Globus pallidus (tissue), 1 donor: ENCODE measurements at places on chromosomes 12 and 14.

GRCh38 chr12:117507548-117507947, 146.1 kb upstream of the NOS1 start:
- no peak for DNase-seq

- no peak for DNase-seq
Observed at GRCh38 chr12:2959192-2959504, at the start of gene TEAD4. TEAD4 (plus strand) TSS chr12:2959397.

GRCh38 chr12:49019443-49020324, 1.1 kb upstream of the PRKAG1 start:
- no peak for DNase-seq

GRCh38 chr14:20866963-20867362, 24.2 kb upstream of the RNASE3 start:
- DNase-seq = peak; percentile 39

- DNase-seq = no peak
Observed at GRCh38 chr12:67356380-67356774, 87.2 kb downstream of the CAND1 start.

DNA sequence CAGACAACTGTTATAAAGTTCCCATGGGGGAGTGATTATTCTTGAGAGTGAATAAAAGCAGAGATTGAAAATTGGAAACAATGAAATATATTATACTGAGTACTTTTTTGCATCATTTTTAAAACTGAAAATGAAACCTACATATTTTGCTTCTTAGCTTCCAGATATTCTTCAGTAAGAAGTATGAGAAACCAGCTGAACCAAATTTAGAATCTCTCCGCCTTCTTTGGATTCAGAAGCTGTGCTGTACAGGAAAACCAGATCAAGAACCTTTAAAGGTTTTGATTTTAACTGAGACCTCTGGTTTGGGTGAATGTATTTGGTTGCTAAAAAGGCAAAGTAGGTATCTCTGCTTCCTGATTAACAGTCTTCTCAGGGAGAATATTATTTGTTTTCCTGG, 109.4 kb downstream of the AKAP6 start:
- no peak for DNase-seq

- peak; percentile 5 for DNase-seq
Observed at GRCh38 chr14:97878727-97879126, 1081.5 kb downstream of the VRK1 start.

DNA sequence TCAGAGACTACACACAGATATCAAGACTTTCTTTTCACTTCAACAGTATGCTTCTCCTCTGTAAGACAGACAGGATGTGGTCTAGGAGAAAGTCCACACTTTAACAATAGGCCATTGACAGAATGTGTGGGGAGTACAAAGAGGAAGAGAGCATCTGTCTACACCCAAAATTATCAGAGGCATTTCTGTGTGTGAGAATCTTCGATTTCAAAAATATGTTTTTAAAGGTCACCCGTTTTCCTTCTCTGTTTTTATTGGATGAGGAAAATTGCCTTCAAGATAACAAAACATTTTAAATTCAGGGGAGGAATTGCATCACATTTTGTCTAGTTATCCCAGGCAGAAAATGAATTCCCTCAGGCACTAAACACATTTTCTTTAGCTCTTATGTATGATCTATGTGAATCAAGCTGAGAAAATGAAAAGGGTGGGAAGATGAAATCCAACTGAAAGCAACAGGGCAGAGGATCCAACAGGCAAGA, 16.4 kb downstream of the NAV3 start:
- DNase-seq = peak; percentile 35

DNA sequence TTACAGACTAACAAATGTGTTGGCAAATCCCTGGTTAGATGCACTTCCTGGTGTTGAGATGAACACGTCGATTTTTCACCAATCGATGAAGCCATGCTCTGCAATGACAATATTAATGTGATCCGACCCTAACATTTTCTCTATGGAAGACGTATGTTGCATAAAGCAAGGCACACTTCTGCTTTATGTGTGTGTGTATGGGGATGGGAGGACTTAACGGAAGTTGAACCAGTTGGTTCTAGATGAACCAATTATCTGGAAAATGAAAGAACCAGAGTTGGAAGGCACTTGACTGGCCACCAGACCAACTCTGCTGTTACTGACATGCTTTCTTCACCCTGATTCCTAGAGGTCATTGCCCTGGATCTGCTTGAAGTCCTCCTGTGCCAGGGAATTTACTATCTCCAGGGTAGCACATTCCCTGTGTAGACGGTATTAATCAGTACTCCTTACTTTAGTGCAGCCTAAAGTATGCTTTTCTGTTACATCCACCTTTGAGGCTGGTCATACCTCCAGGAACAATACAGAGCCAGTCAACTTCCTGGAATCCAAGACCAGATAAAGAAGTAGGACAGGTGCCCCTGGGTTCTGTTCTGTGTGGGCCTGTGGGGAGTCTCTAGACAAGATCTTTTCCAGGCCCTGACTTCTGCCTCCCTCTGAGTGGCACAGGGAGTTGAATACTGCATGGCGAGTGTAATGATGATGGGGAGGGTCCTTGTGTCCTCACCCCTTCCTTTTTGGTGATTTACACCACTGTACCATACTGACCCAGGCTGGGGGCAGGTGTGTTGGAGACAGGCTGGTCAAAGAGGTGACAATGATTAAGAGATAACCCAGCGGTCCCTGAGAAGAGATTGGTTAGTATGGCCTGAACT, 4.1 kb downstream of the SDR39U1 start:
- no peak for DNase-seq

- DNase-seq = no peak
Observed at GRCh38 chr12:131072451-131073230, 118.9 kb downstream of the ADGRD1 start.

DNA sequence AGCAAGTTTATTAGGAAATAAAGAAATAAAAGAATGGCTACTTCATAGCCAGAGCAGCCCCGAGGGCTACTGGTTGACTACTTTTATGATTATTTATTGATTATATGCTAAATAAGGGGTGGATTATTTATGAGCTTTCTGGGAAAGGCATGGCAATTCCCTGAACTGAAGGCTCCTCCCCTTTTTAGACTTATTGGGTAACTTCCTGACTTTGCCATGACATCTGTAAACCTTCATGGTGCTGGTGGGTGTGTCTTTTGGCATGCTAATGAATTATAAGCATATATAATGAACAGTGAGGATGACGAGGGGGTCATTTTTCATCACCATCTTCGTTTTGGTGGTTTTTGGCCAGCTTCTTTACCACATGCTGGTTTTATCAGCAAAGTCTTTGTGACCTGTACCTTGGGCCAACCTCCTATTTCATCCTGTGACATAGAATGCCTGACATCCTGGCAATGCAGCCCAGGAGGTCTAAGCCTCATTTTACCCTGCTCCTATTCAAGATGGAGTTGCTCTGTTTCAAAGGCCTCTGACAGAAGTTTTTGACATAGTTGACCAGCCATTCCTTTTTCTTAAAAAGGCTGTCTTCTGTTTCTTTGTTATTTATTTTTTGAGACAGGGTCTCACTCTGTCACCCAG, 11.1 kb upstream of the PTGES3 start:
- no peak for DNase-seq

DNA sequence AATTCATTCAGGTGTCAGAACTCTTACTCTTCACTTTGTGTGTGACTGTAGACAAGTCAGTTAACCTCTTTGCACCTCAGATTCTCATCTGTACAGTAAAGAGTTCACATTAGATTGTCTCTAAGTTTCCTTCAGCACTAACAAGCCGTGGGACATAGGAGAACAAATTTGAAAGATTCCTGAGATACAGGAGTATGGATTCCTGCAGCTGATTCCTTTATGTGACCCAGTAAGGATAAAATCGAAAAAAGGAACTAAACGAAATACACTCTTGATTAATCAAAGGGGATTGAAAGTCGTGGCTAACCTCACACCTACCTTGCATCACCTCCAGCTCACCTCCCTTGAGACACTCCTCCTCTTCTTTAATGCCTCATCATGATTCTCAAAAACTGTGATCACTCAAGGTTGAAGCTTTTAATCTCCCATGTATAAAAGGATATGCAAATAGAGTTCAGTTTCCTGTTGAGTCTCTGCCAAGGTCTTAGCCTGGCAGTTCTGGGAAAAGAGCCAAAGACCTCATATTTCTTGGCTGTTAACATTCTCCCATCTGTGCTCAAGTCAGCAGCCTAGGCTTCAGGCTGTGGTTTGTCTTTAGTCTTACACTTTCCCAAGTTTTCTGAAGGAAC, 156.6 kb downstream of the DAD1 start:
- DNase-seq = peak; percentile 79

GRCh38 chr12:105860561-105861207, 278.1 kb downstream of the NUAK1 start:
- no peak for DNase-seq

- no peak for DNase-seq
Observed at GRCh38 chr12:64347630-64348029, 42.9 kb downstream of the C12orf56 start.

GRCh38 chr14:21070610-21071224, 613 bp downstream of the ARHGEF40 start:
- no peak for DNase-seq

DNA sequence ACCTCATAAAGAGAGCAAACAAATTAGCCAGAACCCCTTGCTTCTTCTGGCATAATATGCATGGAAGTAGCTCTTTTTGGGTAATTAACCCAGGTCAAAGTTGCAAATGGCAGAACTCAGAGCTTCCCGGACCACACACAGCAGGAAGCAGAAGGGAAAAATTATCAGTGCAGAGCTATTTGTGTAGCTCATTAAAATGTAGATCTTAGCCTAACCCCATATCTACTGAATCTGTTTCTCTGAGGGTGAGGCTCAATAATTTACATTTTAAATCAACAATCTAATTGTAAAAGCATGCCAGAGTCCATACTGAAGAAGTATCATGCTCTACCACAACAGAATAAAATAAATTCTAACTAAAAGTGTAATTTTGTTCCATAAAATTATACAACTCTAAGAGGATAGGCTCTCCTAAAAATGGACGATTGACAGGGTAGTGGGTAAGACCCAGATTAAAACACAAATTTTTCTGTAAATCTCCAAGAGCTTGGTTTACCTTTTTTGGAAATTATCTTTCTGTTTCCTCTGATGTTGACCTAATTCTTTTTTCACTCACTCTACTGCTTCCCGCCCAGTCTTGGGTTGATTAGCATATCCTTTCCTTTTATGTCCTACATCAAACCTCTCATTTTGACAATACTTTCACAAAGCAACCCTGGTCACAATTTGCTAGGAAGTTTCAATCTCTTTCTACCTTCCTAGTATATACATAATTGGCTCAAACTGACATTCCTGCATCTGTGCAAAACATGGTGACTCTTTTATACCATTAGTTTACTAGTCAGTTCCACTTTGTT, 213.3 kb upstream of the SLC16A7 start:
- no peak for DNase-seq

GRCh38 chr14:100723135-100723829, 3.4 kb upstream of the DLK1 start:
- DNase-seq = no peak

DNA sequence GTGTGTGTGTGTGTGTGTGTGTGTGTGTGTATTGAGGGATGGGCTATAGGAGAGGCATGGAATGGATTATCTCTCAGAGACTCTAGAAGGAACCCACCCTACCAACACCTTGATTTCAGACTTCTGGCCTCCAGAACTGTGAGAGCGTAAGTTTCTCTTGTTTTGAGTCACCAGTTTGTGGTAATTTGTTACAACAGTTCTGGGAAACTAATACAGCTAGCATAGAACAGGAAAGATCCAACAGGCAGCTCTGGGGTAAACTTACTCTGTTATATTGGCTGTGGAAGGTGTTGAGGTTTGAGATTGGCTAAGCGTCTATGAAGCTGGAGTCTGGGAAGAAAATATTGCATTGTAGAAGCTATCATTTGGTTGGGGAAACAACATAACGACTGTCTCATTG, 334.3 kb downstream of the AACS start:
- DNase-seq = no peak

GRCh38 chr12:13390381-13390861, 193.9 kb downstream of the EMP1 start:
- DNase-seq = peak; percentile 86

DNA sequence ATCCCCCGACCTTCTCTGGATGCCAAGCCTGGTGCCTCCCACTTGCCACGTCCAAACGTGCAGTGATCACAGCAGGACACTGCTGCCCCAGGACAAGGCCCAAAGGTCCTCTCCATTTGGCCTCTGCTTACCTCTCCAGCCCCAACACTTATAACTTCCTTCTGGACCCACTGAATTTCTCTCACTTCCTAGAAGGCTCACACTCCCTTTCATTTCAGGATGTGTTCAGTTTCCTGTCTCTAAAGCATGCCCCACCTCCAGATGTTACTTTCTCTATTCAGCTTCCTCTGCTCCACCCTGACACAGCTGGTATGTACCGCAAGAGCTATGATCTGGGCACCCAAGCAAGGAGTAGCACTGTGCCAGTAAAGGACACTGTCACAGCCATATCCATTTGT, 33.0 kb downstream of the CDKL1 start:
- no peak for DNase-seq

DNA sequence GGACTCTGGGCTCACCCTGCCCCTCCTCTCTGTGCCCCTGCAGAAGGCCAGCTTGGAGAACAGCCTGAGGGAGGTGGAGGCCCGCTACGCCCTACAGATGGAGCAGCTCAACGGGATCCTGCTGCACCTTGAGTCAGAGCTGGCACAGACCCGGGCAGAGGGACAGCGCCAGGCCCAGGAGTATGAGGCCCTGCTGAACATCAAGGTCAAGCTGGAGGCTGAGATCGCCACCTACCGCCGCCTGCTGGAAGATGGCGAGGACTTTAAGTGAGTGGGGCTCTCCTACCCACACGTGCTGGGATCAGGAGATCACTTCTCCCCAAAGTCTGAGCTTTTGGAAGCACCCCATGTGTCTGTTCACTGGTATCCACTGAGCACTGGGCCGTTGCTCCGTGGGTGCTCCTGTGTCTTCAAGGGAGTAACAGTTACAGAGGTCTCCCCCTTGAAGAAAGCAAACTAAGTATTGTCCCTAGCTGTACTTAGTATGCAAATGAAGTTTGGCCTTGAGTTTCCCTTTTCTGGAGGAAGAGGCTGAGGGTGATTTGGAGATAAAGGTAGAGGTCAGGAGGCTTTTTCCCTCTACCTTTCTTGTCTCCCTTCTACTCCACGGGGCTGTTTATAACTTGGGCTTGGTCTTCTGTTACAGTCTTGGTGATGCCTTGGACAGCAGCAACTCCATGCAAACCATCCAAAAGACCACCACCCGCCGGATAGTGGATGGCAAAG, 3.3 kb downstream of the KRT18 start:
- DNase-seq = no peak

DNA sequence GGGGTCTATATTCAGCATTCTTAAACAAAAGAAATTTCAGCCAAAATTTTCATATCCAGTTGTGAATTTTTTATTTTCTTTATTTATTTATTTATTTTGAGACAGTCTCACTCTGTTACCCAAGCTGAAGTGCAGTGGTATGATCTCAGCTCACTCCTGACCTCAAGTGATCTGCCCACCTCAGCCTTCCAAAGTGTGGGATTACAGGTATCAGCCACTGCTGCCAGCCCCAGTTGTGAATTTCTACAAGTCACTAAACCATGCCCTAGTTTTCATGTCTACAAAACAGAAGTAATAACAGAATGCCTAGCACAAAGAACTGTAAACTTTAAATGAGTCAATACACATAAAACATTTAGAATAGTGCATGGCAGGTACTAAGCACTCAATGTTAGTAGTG, 254.2 kb downstream of the C12orf50 start:
- no peak for DNase-seq

- DNase-seq = no peak
Observed at GRCh38 chr12:49190974-49191373, 2.1 kb upstream of the TUBA1A start.

- peak; percentile 46 for DNase-seq
Observed at GRCh38 chr12:49698619-49699545, 8.3 kb downstream of the FMNL3 start.
